ENCODE measurements at places on chromosomes 16 and 17.

- DNase-seq = no peak
Measured at GRCh38 chr16:78570399-78571141, 471.1 kb downstream of the WWOX start.

DNA sequence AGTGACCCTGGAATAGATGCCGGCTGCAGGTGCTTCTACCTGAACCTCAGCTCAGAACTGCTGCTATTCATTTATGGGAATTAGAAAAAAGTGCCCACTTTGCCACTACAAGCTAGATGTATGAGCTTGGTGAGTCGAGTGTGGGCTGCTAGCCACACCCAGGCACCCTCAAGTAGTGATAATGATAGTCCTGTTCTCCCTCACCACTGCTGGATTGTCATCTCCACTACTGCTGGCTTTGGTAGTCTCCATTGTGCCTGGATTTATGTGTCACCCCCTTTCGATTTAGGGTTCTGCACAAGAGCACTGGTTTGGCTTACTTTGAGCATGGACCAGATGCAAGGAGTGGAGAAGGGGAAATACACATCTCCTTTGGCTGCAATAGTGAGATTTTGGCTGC, 73.0 kb upstream of the N4BP1 start:
- DNase-seq = no peak

- DNase-seq = no peak
Measured at GRCh38 chr17:22512057-22512456, 819.7 kb downstream of the KCNJ18 start.

DNA sequence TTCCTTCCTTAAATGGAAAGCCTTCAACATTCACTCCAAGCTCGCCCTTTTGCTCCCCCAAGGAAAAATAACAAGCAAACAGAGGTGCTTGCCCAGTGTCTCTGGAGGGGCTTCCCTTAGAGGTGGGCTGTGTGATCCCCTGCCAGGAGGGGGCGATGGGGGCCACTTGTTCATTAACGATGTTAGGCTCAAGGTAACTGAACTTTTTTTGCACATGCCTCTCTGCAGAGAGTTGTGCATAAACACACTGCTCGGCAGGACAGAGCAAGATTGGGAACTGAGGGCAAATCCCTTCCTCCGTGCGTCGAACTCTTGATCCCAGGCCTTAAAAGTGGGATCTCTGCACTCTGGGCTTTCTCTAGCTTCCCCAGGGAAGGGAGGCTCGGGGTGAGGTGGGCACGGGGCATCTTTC, 15.5 kb upstream of the NAGLU start:
- DNase-seq = peak; percentile 60

DNA sequence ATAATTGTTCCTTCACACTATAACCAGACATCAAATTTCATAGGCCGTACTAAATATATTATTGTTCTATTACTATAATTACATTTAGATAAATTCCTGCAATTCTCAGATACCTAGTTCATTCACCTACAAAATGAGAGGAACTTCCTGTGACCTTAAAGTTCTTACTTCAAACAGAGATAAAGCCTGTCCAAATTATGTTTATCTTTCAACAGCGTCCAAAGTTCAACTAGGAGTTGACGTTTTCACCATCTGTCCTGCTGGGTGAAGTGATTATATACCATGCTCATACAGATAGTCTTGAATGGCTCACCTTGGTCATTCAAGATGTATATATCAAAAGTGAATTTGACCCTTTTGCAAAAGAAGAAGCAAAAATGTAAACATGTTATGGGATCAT, 440.6 kb downstream of the CDH8 start:
- no peak for DNase-seq

DNA sequence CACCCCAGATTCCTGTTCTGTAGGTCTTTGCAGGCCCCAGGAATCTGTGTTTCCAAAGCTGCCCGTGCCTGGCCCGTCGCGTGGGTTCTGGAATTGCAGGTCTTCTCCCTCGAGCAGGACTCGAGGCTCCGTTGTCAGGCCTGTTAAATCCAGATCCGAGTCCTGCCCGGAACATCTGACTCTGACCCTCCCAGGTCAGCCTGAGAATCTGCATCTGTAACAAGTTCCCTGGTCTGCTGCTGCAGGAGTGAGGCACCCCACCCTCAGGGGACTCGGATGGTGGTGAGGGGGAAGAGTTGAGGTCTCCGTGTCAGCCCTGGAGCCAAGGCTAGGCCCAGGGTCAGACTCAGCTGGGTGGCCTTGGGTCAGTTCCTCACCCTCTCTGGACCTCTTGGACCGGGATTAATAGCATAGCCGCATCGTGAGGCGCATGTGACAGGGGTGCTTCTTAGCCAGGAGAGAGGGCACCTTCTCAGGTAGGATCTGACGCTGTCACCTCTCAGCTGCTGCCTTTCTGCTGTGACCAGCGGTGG, 8.8 kb downstream of the SPIRE2 start:
- DNase-seq = no peak

DNA sequence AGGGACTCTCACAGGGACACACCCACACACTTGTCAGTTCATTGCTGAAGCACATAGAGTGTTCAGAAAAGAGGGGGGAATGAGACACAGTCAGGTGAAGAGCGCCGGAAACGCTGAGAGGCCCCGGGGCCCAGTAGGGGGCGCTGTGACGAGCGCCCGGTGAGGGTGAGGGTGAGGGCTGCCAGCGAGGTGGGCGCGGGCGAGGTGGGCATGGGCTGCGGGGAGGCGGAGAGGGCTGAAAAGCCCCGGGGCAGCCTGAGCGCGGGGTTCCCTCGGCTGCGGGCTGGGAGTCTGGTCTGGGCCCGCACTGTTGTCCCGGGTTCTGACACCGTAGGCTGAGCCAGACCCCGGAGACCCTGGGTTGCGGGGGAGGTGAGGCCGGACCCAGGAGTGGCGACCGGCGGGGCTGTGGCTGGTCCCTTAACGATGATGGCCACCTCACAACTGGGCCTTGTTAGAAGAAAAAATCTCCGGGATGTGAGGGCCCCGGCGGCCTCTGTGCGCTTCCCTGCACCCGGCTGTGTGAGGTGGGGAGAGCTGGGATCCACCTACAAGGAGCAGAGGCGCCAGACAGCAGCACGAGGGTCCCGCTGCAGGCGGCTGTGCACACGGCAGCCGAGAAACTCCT, 91.4 kb downstream of the C16orf78 start:
- peak; percentile 41 for DNase-seq

DNA sequence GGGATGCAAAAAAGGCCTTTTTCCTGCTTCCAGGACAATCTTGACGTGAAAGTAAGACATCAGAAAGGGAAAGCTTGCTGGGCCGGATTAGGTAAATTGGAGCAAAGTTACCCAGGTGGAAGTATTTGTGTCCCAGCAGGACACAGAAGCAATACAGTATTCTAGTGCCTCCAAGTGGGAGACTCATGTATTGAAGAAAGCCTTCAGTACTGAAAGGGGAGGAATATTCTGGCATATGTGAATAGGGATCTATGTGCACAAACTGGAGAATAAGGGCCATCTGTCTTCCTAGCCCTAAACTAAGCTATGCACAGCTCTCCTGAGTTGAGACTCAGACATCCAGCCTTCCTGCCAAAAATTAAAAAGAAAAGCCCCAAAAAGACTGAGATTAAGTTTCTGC, 327.3 kb upstream of the CDH8 start:
- DNase-seq = no peak

DNA sequence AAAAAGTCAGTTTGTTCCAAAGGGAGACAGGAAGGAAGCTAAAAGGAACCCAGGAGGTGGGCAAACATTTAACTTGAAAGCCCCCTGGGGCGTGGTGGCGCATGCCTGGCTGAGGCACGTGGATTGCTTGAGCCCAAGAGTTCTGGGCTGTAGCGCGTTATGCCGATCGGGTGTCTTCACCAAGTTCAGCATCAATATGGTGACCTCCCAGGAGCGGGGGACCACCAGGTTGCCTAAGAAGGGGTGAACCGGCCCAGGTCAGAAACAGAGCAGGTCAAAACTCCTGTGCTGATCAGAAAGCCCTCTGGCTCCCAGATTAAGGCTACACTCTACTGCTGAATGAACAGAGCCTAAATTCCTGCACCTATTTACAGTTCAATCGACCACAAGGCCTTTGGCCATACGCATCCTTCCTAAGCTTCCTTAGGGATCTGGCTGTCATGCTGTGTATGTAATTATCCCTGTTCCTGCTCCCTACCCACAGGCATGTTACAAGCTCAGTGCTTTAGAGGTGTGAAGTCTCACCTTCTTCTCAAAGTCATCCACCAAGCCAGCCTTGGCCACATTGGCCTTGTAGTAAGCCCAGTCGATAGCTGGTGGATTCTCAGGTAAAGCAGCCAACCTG, 5.0 kb downstream of the ATP5PD start:
- DNase-seq = no peak

GRCh38 chr17:81166033-81166492, at the start of gene AATK:
Gene AATK (minus strand): TSS chr17:81166221. CDS start chr17:81165992, 229 bp downstream.
- DNase-seq = no peak

DNA sequence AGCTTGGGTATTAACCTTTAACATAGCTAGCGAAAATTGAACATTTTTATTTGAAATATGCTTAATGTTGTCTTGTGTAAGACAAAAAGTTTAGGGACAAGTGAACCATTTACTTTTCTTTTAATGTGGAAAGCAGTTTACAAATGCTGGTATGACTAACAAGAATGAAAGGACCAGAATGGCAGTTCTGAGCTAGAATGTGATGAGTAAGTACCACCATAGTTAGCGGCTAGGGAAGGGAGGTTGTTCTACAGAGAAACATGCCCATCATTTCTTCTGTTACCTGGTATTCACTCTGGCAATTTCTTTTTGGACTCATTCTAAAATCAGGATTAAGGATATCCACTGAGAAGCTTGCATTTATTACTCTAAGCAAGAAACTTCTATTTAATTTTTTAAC, 121.1 kb downstream of the WWOX start:
- DNase-seq = no peak
